Stimulated activated CD4-positive, alpha-beta T cell treated with anti-CD3 and anti-CD28 coated beads, Interleukin-1b, Interleukin-23, amount 100 ng/mL, for 1 hour (primary cell): ENCODE measurements at places on chromosomes 11 and 22.

GRCh38 chr11:109423466-109424190, 1.6 kb downstream of the C11orf87 start:
- DNase-seq, result no peak

- DNase-seq, result no peak
Measured at GRCh38 chr11:78083021-78083420, 3.4 kb upstream of the NDUFC2 start.

- DNase-seq, result no peak
Measured at GRCh38 chr11:1513326-1514296, 27.0 kb upstream of the MOB2 start.

- DNase-seq, result no peak
Measured at GRCh38 chr11:112294688-112295340, 34.2 kb upstream of the PLET1 start.

- DNase-seq, result no peak
Measured at GRCh38 chr22:46907241-46908215, 145.1 kb downstream of the TBC1D22A start.

DNA sequence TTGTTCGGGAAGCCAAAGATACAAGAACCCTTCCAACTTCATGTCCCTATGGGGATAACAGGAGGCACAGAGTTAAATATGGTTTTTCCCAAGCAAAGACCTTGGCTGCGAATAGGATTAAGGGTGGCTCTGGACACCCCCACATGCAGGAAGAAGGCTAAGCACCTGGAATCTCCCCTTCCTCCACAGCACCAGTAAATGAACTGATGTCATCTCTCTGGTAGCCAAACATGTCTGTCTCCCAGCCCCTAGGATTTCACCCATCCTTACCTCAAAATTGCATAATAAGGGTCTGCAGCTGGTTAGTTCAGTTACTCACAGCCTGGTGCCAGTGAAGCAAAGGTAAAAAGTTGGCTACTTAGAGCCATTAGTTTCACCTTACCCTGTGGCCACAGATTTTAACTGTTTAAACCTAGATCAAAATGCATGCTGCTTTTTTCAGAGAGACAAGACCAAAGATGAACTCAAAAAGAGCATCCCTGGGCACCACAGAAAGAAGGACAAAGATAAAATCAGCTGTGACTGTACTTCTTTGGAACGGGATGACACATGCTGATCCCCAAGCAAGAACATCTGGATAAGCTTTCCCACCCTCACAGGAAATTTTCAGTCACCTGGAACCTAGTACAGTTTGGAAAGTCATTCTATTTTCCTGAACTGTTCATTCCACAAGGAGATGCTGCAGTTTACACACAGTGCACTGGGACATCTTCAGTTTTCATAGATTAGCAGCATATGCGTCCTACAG, 77.2 kb upstream of the AKIP1 start:
- DNase-seq, result no peak

DNA sequence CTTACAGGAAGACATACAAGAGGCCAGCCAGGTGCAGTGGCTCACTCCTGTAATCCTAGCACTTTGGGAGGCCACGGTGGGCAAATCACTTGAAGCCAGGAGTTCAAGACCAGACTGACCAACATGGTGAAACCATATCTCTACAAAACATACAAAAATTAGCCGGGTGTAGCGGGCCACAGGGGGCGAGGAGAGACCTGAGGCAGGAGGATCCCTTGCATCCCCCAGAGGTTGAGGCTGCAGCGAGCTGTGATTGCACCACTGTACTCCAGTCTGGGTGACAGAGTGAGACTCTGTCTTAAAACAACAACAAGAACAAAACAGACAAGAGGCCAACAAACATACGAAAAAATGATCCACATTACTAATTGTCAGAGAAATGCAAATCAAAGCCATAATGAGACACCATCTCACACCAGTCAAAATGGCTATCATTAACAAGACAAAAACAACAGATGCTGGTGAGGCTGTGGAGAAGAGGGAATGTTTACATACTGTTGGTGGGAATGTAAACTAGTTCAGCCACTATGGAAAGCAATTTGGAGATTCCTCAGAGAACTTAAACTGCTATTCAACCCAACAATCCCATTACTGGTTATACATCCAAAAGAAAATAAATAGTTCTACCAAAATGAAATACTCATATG, 498.8 kb upstream of the ARHGAP42 start:
- no peak for DNase-seq

GRCh38 chr11:35313066-35313759, 106.1 kb downstream of the SLC1A2 start:
- no peak for DNase-seq

GRCh38 chr11:26806219-26806618, 84.4 kb upstream of the SLC5A12 start:
- DNase-seq, result no peak

GRCh38 chr11:12502046-12502445, 124.7 kb downstream of the PARVA start:
- no peak for DNase-seq

- no peak for DNase-seq
Measured at GRCh38 chr11:70913715-70914231, 338.6 kb downstream of the SHANK2 start.

GRCh38 chr11:105610871-105611571, 1.1 kb downstream of the GRIA4 start:
- no peak for DNase-seq

DNA sequence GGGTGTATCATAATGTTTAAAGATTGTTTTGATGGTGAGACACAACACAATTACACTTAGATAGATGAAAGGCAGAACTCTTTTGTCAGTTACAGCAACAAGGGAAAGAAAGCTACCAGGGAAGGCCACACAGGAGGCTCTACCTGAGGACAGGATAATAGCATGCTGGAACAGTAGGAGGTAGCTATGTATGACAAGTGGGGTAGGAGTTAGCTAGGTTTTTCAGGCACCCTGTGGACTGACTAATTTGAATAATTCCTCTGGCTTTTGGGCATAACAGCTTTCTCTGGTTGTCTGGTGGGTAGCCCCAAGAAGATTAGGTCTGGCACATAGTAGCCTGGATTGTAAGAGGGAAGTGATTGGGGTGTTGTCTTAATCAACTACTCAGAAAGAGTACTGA, 475.4 kb upstream of the CHORDC1 start:
- no peak for DNase-seq

GRCh38 chr11:94791216-94791889, 23.2 kb downstream of the AMOTL1 start:
- no peak for DNase-seq
